ENCODE measurements at places on chromosomes 7 and 10.

DNA sequence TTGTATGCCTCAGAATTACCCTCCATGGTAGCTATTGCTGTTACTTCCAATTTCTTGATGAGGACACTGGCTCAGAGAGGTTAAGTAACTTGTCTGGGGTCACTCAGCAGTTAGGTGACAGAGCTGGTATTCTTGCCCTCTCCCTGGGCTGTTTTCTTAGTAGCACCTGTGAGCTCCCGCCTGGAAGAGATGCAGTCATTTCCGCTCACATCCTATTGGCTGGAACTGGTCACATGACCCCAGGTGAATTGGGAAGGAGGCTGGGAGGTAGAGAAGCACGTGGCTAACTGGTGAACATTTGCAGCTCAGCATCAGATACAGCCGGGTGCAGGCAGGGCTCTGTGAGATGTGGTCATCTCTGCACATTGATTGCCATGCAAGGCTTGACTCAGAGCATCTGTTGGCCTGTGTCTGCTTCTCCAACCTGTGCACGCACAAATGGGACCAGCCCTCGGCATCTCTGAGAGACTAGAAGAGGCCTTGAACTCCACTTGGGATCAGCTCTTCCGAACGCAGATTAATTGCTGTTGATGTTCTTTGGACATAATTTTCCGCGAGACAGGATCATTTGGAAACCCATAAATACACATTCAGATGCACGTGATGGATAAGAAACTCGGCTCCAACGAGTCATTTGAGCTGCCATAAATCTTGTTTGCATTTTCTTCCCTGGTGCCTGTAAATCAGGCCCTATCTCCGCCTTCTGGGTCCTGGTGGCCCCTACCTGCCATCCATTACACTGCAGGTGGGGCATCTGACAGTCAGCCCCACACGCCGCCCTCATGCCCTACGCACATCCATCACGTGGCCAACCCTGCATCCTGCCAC lies 42.8 kb downstream of the MYL10 start:
- DNase-seq: no peak

DNA sequence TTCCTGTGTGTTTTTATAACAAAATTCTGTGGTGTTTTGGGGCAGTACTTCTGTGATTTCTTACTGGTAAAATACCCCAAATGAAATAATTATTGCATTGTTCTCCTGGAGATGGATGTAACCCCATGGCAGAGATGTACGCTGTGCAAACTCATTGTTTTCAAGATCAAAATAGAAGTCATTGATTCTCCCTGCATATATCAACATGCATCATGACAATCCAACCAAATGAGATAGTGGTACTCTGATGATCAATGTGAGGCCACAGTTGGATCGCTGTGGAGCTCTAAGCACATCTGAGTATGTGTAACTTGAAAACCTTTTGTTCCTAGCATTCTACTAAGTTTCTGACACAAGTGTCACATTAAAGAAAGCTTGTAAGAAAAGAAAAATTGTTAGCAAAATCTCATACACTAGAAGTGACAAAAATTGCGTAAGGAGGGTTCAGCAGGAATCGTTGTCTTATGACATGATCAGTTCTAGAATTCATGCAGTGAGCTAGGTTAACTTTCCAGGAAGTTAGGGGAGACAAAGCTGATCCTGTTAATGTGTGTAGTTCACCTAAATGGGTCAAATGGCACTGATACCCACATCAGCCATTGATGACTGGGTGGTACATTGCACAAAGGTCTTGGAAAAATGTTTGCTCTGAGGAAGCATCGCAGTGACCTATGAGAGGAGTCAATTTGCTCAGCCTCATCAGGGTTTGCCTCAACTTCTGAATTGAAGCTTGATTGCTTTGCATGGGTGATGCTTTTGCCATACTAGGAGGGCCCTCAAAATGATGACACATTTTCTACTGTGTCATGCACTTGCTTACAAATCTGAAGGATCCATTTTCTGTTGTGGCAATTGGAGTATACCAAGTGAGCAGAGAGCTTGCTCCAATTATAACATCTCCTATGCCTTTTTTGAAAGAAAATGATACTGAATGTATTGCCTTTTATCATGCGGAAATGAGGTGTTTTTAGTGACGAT lies 145.1 kb downstream of the PLXDC2 start:
- DNase-seq: no peak

GRCh38 chr7:77549106-77549870 lies 12.2 kb downstream of the PTPN12 start:
- no peak for DNase-seq

DNA sequence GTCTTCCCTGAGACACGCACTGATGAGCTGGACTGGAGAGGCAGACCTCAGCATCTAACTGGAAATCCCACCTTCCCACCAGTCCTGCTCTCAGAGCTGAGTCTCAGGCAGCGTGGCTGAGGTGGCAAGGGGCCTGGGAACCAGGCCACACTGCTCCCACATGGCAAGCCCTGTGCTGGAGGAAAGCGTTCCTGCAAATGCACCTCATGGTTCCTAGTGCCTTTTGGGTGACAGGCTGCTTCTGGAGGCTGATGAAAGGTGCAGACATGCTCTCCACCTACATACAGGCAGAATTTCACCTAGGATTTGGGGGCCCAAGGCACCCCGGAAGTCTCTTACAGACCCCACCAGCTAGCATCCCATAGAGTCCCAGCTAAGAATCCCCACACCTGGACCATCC lies 432.9 kb upstream of the FOXK1 start:
- no peak for DNase-seq

Measured in activated CD4-positive, alpha-beta T cell treated with anti-CD3 and anti-CD28 coated beads, Interleukin-2, amount 50 U/mL, for 24 hours (primary cell).